Hematopoietic multipotent progenitor cell treated with erythropoietin and hydrocortisone succinate and interleukin-3 and kit ligand, for 4 days (in vitro differentiated cells): ENCODE measurements at places on chromosomes 3 and 15.

DNA sequence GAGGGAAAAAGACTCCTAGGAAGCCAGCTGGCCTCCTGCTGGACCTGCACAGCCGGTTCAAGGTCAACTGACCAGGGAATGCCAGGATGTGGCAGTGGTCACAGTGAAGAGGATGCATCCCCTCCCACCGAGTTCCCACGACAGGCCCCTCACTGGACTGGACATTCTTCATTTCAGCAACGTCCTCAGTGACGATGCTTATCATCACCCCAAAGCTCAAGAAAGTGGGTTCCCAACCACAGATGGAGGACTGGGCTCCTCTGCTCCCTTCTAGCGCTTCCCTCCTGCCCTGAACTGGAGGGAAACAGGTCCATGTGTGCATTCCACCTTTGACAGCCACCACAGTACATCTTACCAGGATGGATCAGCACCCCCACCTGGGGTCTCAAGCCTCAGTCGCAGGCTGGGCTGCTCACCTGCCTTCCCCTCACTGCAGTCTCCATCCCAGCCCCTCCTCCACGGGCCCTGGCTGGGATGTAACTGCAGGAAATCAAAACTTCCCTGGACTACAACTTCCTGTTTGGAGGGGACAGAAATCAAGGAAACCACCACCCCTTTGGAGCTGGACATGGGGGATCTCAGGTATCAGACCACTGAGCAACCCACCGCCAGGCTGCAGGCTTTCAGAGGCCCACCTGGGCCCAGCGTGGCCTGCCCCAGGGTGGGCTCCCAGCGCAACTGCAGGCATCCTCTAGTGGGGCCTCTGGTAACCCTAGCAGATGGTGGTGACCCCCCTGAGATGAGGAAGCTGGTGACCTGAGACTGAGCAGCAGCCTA lies 7.3 kb downstream of the CALML4 start:
- no peak for DNase-seq

GRCh38 chr15:55588070-55588814 lies at the start of gene PYGO1:
Gene PYGO1, minus strand, starts transcription at chr15:55588345. Its CDS starts 462 bp downstream, at chr15:55587883.
- DNase-seq: peak; percentile 73

GRCh38 chr3:31075471-31075870 lies 181.0 kb upstream of the GADL1 start:
- no peak for DNase-seq

DNA sequence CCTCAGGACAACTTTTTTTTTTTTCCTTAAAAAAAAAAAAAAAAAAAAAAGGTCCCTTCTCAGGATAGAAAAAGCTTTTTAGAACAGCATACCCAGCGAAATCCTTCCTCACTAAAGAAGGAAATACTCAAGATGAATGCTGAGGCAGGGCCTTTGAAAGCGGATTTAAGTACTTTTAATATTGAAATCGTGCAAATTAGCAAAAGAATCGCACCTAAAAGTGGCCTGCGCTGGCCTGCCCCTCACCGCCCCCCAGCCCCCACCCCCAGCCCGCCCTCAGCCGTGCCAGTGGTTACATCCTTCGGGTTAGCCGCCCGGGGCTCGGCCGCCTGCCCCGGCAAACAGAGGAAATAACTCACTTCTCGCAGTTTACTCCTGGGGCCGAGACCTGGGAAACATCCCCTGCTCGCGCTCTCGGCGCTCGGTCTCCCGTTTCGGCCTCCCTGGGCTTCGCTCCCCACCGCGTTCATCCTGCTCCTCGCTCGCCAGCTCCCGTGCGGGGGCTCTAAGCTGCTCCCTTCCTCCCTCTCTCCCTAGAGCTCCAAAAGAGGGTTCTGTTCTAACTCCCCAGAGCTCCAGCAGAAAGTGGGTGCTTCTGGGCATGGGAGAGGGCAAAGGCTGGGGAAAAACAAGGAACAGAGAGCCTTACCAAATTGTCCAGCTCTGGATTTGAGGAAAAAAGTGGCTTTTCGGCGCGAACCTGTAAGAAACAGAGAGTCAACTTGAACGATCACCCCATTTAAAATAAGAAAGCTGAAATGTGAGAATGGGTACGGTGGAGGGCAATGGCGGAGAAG lies 5.2 kb downstream of the MEIS2 start:
- DNase-seq: no peak

DNA sequence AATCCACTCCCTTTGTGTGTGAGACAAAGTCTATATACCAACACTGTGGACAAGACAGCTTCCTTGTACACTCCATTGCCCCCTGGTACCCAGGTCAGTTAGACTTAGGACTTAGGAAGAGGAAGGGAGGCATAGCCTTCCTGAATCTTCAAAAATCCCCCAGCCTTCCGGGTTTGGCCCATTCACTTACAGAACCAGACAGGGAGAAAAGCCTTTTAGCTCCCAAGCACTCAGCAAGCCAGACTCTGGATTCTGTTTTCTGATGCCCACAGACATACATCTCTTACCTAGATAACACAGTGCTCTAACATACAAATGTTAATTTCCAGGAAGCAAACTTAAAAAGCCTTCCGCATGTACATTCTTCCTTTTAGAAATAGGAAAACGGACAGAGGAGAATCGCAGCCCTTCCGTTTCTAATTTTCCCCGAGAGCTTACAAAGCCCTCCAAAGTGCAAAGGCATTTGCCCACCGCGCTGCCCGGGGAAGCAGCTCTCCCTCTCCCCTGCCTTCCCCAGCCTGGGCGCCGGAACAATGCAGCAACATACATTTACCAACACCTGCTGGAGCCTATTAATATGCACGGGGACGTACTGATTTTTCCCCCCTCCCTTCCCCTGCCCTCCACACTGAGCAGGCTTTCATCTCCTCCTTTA lies 442.0 kb downstream of the MAGI1 start:
- no peak for DNase-seq

DNA sequence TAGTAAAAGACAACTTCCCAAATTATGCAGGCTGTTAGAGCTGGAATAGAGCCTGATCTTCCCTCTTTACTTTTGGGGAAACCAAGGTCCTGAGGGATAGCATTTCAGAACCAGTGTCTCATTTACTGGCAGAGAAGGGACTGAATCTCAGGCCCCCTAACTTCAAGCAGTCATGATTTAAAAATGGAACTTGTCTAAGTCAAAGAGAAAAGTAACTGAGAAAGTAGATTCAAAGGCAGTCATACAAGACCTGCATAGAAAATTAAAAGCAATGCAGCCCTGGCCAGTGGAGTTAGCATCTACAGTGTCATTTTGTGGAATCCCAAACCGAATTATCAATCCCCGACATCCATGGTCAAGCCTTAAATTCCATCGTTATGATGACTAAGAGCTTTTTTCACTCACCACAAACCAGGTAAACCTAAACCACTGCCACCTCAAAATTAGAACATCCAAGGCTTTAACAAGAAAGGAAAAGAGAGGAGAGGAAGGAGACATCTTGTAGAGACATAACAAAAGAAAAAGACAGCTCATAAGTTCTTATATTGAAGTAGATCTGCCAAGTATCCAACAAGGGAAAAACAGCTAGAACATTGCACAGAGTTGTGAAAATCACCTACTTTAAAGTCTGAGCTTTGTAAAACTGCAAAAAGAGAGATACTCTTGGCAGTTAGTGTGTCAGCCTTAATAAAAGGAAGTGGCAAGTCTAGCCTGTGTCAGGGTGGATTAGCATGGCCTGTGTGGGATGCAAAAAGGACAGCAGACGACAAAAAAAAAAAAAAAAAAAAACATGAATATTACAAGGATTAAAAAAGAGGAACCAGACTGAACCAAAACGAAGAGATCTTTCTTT lies 54.1 kb upstream of the CCR2 start:
- DNase-seq: peak; percentile 83

DNA sequence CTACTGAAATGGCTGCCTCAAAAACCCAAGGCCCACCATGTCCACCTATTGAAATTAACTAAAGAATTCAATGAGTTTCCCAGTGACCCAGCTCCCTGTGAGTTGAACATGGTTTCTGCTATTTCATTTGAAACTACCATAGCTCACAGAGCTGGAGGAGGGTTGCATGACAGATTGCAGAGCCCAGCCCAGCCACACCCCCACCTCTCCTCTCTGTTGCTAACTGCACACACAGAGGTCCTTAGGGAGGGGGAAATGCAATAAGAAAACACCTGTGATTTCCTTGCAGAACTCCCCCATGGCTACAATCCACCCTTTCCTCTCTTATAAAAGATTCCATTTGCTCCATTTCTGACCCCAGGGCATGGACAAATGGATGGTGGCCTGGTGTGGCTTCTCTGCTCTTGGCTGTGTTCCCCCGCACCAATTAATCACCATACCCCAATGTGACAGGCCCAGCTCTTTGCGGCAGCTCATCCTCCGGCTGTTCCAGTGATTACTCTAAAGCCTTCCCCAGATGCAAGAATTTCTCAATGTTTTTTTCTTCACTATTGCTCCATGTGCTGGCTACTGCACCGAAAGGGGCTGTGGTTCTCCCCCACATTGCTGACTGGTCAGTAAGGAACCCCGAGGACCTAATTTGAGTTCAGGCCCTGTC lies 208.4 kb upstream of the KBTBD8 start:
- DNase-seq: no peak

GRCh38 chr3:192890347-192891335 lies 27.0 kb downstream of the MB21D2 start:
- DNase-seq: no peak

DNA sequence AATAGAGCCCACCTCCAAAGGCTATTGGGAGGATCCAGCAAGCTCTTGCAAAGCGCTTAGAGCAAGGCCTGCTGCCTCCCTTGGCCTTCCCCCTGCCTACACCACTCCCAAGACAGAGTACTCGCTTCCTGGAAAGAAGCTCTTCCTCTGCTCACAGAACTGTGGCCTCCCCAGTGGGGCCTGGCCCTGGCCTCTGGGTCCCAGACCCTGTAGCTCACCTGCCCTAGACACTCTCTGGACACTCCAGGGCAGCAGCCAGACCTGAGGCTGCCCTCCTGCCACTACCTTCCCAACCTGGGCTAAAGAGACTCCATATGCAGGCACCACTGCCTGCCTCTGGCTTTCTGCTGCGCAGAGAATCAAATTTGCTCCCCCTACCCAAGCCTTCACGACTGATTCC lies 49.9 kb downstream of the GRIP2 start:
- no peak for DNase-seq

DNA sequence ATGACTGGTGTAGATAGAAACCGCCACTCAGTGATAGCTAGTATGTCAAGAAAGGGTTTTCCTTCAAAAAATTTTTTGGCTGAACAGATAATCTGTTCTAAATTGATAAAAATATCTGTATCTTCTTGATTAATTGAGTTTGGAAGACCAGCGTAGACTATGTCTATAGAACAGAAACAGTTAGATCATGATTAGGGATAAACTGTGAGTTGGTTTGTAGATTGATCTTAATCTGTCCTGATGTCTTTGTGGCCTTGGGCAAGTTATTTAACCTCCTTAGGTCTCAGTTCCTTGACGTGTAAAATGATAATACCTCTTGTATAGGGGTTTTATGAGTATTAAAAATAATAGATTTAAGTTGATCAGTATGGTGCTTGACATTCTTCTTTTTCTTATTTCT lies 4.7 kb downstream of the NFKBIZ start:
- DNase-seq: no peak

DNA sequence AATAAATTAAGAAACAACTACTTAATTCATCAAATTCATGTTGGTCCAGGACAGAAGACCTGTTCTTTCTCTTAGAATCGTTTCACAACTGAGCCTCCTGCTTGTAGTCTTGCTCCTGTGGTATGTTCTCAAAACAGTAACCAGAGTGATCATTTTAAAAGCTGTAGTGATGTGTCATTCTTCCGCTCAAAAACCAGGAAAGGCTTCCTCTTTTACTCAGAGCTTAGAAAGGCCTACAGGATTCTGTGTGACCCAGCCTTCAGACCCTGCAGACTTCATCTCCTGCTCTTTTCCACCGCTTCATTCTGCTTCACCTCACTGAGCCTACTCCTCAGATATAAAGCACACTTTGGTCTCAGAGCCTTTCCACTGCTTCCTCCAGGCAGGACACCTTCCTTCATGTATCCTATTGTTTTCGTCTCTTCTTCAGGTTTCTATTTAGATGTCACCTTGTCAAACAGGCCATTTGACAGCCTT lies 22.7 kb downstream of the ST6GAL1 start:
- DNase-seq: peak; percentile 81

- DNase-seq: peak; percentile 48
Observed at GRCh38 chr3:11272906-11273574, 843 bp downstream of the ATG7 start.

DNA sequence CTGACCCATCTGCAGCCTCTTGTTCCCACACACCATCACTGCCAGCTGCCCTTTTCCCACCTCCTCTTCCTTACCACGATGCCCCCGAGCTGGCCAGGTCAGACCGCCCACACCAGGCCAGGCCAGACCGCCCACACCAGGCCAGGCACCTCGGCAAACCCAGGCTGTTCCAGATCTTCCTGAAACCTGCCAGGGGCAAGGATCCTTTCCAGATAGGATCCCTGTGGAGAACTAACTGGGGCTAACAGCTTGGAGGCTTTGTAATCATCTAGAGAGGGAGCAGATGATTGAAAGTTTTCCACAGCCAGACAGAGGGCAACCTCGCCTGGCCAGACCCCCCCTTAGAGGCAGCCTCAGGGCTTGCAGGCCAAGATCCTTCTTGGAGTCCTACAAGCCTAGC lies 287.3 kb upstream of the TLE3 start:
- no peak for DNase-seq

DNA sequence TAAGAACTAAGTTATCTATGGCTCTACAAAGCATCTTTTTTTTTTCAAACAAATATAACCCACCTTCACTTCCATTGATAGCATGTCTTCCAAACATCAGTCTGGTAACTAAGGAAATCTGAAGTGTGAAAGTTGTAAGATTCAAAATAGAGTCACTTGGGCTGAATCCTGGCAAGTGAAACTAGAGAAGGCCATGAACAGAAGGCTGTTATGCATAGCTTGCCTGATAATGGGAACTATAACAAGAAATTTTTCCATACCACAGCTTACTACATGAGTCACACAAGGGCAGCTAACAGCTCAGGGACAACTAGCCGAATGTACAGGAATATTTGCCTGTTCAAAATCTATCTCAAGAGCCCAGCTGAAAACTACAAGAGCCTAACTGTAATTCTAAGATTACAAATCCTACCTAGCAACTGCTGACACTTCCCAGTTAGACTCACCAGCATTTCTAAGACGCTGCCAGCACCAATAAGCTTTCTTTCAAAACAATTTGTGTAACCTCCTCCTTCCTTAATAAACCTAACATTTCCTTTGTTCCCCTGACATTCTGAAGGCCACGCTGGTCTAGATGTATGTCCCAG lies 1066.5 kb downstream of the PLOD2 start:
- peak; percentile 49 for DNase-seq

- DNase-seq: no peak
Observed at GRCh38 chr3:39219702-39220101, 27.3 kb upstream of the XIRP1 start.
